ENCODE measurements at places on chromosomes 4 and X.

DNA sequence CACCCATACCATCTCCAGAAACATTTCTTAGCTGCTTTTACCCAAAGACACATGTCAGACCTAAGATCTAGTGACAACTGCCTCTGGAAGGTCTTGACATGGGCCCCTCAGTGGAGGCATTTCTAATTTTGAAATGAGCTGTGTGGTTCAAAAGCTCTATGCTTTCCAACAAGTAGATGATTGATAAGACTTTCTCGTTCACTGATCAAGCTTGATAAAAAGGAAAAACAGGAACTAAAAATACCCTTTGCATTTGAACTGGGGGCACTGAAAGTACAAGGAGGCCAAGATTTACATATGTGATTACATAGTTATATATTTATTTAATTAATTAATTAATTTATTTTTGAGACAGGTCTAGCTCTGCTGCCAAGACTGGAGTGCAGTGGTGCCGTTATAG, 61.3 kb upstream of the SCOC start:
- DNase-seq = no peak

DNA sequence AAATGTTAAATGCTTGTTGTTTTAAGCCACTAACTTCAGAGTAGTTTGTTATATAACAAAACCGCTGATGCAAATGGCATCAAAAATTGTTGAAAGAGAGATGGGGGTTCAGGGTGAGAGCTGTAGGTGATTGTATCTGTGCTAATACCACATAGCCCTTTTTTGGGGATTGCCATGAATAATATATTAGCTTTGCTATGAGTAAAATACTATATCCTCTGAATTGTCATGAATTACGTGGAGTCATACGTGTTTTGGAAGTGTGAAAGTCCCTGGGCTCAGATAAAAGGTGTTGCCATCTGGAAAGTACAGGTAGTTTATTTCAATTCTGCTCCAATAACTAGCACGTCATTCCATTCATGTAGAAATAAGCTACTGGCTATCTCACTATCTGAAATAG, 30.6 kb downstream of the DYNLT3 start:
- DNase-seq = no peak

GRCh38 chr4:62285026-62285425, 1084.9 kb downstream of the ADGRL3 start:
- DNase-seq = no peak

- DNase-seq = no peak
These were observed 16.8 kb upstream of the ZCCHC13 start for GRCh38 chrX:74286950-74287740.

Data from GM19239 (cell line).